ENCODE measurements at places on chromosomes 12 and 14.
A peak's percentile ranks its signal among the peaks of the same experiment; 100 is the strongest.

- no peak for DNase-seq
Observed at GRCh38 chr12:114812858-114813761, 129.1 kb upstream of the TBX3 start.

DNA sequence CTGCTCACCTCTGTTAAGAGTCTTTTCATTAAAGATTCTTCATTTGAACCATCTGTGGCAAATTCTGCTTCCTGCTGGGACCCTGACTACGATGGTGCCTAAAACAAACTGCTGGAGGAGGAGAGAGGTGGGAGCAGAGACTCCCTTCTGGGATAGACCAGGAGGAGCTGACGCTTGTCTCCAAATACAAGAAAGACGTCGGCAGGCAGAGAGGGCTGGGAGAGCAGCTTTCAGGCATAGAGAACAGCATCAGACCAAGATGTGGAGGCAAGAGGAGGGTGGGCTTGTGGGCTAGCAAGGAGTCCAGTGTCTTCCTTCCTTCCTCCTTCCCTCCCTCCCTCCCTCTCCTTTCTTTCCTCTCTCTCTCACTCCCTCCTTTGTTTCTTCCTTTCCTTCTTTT is 358.6 kb downstream of the VRK1 start:
- no peak for DNase-seq

DNA sequence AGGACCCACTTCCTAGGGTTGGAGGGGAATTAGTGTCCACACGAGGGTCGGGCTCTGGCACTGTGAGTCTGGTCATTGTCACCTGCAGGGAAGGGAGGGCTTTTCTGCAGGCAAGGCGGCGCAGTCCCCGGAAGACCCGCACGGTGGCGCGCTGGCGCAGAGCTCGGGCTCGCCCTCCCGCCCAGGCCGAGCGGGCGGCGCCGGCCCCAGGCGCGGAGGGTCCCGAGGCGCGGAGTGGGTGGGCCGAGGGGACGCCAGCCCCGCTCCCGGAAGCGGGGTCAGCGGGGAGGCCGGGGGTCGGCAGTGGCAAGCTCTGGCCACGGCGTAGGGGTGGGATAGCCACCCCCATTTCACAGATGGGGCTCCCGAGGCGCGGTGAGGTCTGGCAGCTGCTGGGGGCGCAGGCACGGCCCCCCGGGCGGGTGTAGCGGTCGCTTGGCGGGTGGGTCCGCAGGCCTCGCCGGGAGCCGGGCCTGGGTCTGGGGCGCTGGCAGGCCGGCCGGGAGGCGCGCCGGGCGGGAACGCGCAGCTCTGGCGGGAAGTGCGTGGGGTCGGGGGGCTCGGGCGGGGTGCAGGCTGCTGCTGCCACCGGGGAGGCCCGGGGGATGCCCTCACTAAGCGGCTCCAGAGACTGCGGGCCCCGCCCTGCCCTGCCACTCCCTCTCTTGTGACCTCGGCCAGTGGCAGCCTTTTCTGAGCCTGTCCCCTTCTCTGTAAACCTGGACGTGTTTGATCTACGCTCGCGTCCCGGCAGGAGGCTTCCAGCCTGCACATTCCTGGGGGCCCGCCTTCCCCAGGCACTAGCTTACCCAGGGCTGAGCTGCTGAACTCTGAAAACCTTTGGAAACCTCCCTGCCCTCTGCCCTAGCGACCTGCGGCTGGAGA is 46.1 kb downstream of the CYP46A1 start:
- DNase-seq: peak; percentile 19

DNA sequence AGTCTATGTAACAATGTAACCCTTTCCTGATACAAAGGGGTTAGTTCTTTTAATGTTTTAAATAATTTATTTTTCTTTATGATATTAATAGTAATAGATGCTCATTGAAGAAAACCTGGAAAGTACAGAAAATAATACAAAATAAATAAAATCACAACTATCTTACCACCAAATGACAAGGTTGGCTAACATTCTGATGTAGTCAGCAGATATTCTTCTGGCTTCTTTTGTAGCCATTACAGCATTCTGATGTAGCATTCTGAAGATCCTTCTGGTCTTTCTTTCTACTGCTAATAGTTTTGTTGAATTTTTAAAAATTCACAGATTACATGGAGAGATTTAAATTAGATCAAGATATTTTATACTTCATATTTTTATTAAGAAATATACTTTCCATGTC is 301.6 kb downstream of the AKAP6 start:
- DNase-seq: no peak

DNA sequence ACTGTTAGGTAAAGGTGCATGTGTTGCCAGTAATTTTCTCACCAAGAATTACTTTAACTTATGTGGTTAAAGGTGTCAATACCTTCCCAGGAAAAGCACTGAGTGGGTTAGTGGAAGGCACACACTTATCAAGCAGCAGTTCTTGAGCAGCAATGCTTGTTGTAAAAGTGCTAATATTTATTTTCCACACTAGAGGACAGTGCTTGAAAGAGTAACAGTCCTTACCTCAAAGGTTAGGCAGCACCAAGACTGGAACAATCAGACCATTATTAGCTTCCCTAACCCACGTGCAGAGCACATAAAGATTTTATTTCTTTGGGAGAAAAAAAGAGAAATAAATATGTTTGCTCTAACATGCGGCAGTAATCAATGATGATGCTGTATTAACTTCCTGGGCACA is 48.8 kb upstream of the KRR1 start:
- DNase-seq: no peak

- DNase-seq: no peak
Observed at GRCh38 chr14:78917462-78917861, 747.3 kb downstream of the NRXN3 start.

DNA sequence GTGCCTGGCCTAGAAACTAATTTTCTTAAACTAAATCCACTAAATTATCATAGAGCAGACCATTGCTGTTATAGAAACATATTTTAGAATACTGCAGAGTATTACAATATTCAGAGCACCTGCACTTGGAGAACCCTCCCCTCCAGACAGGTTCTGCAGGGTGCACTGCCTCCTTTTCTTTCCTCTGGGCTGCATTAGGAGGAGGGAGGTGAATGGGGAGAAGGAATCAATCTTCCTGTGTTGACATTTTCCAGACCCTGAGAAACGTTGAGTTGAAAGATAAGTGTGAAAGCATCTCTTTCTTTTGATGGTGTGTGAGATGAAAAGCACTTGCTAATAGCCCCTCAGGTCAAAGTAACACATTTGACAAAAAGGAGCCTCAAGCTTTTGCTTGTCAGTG is 7.3 kb downstream of the SYNE2 start:
- no peak for DNase-seq

DNA sequence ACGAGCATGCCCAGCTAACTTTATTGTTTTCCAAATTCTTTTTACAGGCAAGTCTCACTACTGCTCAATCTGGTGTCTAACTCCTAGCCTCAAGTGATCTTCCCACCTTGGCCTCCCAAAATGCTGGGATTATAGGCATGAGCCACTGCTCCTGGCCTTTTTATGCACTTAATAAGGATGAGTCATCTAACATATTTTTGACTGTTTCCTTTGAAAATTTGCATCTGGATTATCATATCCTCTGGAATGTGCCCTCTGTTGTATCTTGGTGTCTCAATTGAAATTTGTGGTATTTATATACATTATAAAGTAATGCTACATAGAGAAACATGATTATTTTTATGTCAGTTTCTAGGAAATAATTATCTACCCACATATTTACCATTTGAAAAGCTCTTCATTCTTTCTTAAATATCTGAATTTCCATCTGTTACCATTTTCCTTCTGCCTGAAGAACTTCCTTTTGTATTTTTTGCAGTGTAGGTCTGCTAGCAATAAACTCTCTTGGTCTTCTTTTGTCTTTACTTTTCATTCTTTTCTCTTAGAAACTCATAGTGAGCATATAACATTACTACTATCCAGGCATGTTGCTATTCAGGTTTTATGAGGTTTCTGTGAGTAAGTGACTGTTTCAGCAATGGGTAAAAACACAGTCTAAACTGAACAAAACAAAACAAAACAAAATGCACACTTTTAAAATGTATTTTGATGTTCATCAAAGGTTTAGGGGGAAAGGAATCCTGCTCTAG is 52.8 kb upstream of the CNOT2 start:
- no peak for DNase-seq

- no peak for DNase-seq
Observed at GRCh38 chr12:88960213-88960878, 380.1 kb upstream of the KITLG start.

DNA sequence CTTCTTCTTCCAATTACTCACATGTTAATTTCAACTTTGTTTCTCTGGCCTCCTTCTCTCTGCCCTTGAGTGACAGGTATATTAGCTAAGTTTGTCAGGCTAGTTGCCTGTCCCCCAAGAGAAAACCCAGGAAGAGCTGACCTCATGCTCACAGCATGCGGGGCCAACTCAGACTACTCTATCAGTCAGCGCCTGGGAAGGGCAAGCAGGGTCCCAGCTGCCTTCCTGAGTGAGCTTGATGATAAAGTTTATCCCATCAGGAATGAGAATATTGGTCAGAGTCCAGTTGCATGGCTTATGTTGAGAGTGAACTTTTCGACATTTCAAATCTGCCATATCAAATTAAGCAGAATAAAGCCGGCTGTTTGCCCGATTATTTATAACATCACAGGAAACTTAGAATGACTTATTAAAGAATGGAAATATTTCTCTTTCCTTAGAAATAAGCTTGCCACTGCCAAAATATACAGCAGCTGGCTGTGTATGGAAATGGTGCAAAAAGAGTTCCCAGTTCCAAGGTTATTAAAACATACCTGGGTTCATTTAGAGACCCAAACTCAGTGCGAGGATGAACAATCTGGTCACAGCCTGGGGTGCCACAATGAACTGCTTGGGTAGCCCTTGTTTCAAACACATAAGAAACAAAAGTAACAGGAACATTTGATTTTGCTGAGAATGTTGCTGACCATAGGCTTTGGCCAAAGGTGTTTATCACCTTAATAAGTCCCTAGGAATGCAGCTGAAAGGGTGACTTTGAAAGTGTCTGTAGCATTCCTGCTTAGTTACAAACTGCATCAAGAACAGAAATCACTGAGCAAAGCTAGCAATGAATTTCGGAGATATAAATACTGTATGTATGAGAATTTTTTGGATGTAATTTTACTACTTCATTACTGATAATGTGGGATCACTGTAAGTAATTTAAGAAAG is 1553.8 kb upstream of the FLRT2 start:
- no peak for DNase-seq

DNA sequence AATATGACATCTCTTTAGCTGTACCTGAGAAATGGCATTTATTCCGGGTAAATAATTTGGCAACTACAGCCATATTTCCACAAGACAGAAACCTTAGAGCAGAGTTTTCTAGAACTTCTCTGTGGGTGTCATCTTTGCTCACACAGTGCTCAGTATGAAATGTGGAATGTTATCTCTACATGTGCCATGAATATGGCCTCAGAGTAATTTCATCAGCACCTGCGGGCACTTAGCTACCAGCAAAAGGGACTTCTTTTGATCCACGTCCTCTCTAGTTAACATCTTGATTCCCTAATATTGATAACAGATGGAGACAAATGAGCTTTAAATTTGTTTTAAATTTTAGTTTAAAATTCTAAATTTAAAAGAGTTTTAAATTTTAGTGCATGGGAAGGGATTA is 2.9 kb upstream of the ATG14 start:
- DNase-seq: no peak

- DNase-seq: no peak
Observed at GRCh38 chr12:120327593-120327992, at the start of gene PLA2G1B. Gene PLA2G1B, minus strand, starts transcription at chr12:120327779. Its CDS starts 26 bp downstream, at chr12:120327753.

DNA sequence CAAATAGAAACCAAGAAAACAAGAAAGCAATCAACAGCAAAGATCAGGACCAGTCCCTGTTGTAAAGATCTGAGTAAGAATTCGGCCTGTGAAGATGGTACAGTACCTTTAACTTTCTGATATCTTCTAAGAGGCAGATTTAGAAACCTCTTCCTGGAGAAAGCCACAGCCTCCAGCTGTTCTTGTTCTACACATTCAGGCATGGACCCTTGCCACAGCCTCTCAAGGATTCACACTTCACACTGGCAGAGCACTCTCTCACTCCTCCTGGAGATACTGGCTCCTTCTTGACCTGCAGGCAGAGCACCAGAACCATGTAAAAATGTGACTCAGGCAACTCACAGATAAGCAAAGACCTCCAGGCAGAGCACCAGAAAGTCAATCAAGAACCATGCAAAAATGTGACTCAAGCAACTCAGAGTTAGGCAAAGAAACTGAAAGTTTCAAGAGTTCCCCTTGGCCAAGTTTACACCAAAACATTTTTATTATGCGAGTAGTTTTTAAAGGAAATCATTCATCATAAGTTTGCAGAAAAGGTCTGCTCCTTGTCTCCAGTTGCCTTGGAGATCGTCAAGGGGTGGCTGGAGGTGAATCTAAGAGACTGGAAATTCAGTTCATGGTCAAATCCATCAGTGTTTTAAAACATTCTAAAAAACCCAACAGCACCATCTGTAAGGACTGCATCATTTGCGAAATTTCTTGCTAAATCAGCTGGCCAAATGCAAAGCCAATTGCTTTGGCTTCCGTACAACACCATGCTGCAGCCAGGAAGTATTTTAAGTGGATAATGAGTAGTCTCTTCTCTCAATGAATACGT is 119.3 kb upstream of the MDM1 start:
- DNase-seq: no peak

GRCh38 chr12:85206543-85206942 is 73.5 kb upstream of the ALX1 start:
- no peak for DNase-seq

- no peak for DNase-seq
Observed at GRCh38 chr12:50101663-50102062, 2.1 kb upstream of the GPD1 start.

DNA sequence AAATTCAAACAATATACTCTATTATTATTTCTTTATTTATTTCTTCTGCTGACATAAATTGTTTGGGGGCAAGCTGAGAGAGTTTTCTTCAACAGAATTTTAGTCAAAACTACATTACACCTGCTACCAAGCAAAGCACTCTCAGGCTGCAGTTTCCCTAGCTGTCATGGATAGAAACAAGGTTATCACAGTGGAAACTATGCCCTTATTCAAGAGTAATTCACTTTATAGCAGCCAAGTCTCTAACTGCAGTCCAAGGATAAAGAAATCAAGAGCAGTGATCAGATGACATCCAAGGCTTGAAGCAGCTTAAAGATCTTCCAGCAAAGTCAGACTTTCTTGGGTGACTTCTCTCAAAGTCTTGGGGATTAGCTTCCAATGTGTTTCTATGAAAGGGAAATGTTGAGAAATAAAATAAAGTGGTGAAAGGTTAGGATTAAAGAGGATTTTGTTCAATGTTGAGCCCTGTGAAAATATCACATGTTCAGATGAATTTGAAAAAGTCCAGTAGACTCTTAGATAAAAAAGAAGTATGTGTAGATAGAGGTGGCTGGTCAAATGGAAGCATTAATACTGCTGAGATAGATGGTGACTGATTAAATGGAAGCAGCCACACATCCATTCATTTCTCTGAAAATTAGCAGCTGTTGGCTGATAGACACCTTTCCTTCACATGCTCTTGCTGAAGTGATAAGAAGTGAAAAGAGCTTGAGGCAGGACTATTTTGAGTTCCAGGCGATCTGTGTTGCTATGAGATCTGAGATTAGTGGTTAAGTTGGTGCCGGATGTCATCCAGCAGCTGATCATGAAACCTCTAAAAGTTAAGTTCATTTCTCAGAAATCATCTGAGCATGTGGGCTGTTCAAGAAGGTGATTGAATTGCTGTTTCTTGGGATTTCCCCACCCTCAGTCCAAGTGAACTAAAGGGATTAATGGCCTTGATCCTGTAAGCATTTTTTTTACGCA is 257.8 kb upstream of the BTG1 start:
- no peak for DNase-seq
